Sigmoid colon (tissue), 7 donors: ENCODE measurements at places on chromosomes 1 and 21. TPM values are rescaled to one million over a fixed set of nuclear protein-coding genes. Genes with fewer than 3 reads are reported as not detected.

DNASE2B gene
- polyA plus RNA-seq = not detected

NLRP3 gene
- 3.2 TPM for polyA plus RNA-seq

APP gene
- polyA plus RNA-seq = 85.9 TPM

GRCh38 chr1:81325397-81325796 lies 475.3 kb upstream of the ADGRL2 start:
- H3K4me1 ChIP-seq = no peaks in the 10 kb centered on the region
- no peak overlapping the region for H3K4me3 ChIP-seq
- no peak for DNase-seq
- no peak overlapping the region for H3K27ac ChIP-seq
- no peaks in the 10 kb centered on the region for H3K36me3 ChIP-seq
- no peaks in the 10 kb centered on the region for H3K27me3 ChIP-seq
